Activated CD4-positive, alpha-beta memory T cell treated with anti-CD3 and anti-CD28 coated beads, Interleukin-2, amount 10 ng/mL, durations not matched to agents 7 days and 5 days (primary cell): ENCODE measurements at places on chromosomes 11 and 22. TPM values are rescaled to one million over a fixed set of nuclear protein-coding genes. Genes with fewer than 3 reads are reported as not detected.

DNA sequence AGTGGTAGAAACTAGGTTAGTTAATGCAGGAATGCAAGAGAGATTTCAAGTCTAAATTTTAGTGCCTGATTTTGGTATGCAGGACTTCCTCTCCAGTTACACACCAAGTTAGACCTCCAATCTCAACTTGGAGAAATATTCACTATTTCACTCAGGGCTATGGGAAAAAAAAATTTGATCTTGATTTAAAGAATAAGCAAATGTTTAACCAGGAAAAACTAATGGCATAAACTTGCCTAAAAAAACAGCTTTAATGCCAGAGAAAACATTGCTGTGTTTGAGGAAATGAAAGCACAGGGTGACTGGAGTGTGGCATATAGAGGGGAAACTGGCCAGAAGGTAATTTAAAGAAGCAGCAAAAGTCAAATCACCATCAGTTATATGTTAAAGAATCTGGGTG, 575.4 kb upstream of the LRRC4C start:
- DNase-seq: no peak
- H3K4me1 ChIP-seq: no peaks in the 10 kb centered on the region
- no peak overlapping the region for H3K4me3 ChIP-seq
- H3K27me3 ChIP-seq: no peaks in the 10 kb centered on the region
- no peak overlapping the region for H3K27ac ChIP-seq

DNA sequence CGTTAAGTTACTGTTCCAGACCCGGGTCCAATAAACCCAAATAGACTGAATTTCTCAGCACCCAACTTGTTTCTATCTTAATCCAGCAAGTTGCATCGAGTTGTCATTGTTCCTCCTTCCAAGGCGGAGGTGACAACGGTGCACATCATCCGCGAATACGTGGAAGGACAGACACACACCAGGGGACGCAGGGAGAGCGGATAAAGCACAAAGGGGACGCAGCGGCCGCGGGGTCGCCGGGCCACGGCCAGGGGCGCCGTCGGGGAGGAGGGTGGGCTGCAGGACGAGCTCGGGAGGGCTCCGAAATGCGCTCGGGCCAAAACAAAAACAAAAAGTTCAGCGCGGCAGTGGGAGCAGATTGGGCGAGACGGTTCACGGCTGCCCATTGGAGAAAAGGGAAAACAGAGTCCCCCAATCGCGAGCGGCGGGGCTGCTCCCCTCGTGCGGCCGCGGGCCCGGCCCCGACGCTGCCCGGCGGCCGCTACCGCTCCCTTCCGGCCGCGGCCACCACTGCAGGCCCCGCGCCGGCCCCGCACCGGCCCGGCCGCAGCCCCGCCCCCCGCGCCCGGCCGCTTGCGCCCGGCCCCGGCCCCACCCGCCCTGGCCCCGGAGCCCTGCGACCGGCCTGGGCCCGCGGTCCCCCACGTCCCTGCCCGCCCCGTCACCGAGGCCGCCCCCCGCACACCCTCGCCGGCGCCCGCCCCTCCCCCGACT, 518 bp downstream of the KMT5B start:
- H3K27ac ChIP-seq: peak overlapping the region; percentile 83
- peaks cover 22% of the 10 kb centered on the region for H3K27me3 ChIP-seq
- peaks cover 36% of the 10 kb centered on the region for H3K4me1 ChIP-seq
- peak; percentile 66 for DNase-seq
- peak overlapping the region; percentile 88 for H3K4me3 ChIP-seq

- H3K4me3 ChIP-seq: no peak overlapping the region
- H3K36me3 ChIP-seq: peaks cover 4% of the 10 kb centered on the region
- H3K27ac ChIP-seq: no peak overlapping the region
Observed at GRCh38 chr22:46061124-46061500, 84.2 kb upstream of the WNT7B start.

Gene PNPLA3
- 0.08 TPM for total RNA-seq

Gene OR52N2
- not detected for total RNA-seq

Gene UBQLNL
- 0.28 TPM for total RNA-seq

DNA sequence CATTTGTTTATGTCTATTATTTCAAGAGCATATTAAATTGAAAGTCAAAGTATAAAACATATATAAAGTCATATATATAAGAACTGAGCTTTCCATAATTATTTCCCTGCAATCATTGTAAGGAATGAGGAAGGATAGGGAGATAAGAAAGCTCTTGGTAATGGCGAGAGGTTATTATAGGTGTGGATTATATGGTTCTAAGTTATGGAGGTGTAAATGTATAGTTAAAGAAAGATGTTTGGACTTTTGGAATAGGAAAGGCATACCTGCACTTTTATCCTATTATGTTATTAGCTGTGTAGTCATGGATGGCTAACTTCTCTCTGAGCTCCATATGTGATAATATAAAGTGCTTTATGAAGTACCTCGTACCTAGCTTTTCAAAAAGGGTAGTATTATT, 127.6 kb downstream of the LUZP2 start:
- no peaks in the 10 kb centered on the region for H3K4me1 ChIP-seq
- no peaks in the 10 kb centered on the region for H3K36me3 ChIP-seq
- no peak overlapping the region for H3K4me3 ChIP-seq
- DNase-seq: no peak
- H3K27ac ChIP-seq: no peak overlapping the region
- H3K27me3 ChIP-seq: no peaks in the 10 kb centered on the region

DNA sequence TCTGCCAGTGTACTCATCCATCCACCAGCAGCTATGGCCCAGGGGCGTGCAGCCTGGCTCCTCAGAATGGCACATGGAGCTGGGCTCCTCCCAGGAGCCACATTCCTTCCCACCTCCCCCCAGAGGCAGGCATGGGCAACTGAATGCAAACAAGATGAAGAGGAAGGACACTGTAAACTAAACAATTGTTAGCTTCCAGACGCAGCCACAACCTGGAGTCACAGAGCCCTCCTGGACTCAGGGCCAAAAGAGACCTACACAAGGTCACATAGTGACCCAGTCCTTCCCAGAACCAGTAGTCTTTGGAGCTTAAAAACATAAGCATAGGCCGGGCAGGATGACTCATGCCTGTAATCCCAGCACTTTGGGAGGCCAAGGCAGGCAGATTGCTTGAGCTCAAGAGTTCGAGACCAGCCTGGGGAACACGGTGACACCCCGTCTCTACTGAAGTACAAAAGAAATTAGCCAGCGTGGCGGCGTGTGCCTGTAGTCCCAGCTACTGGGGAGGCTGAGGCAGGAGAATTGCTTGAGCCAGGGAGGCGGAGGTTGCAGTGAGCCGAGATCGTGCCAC, 30.7 kb upstream of the CLDN5 start:
- no peak overlapping the region for H3K4me3 ChIP-seq
- H3K4me1 ChIP-seq: no peaks in the 10 kb centered on the region

DNA sequence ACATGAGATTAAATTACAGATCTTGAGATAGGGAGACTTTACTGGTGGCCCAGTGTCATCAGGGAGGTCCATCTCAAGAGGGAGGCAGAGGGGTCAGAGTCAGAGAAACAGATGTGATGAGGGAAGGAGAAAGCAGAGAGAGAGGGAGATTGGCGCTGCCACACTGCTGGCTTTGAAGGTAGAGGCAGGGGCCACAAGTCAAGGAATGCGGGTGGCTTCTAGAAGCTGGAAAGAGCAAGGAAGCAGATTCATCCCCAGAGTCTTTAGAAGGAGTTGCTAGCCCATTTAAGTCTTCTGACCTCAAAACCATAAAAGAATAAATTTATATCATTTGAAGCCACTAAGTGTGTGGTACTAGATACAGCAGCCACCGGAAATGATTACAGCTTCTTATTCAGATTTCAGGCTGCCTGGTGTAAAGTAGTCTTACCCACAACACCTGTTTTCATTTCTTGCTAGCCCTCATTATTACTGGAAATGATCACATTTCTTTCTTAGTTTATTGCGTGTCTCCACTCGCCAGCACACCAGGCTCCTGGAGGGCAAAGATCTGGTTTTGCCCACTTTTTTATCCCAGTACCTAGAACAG, 12.6 kb upstream of the SERPINH1 start:
- H3K4me1 ChIP-seq: peaks cover 4% of the 10 kb centered on the region
- no peak overlapping the region for H3K4me3 ChIP-seq
- DNase-seq: no peak

GRCh38 chr11:8094656-8095055, 13.6 kb downstream of the TUB start:
- no peaks in the 10 kb centered on the region for H3K36me3 ChIP-seq
- no peaks in the 10 kb centered on the region for H3K27me3 ChIP-seq
- no peak for DNase-seq
- no peak overlapping the region for H3K27ac ChIP-seq
- no peak overlapping the region for H3K4me3 ChIP-seq

Gene BCL2L13
- 30.4 TPM for total RNA-seq

- H3K27me3 ChIP-seq: no peaks in the 10 kb centered on the region
- no peak overlapping the region for H3K27ac ChIP-seq
- no peak overlapping the region for H3K4me3 ChIP-seq
- H3K4me1 ChIP-seq: no peaks in the 10 kb centered on the region
- DNase-seq: no peak
Observed at GRCh38 chr11:68047437-68048290, 8.8 kb downstream of the TCIRG1 start.

GRCh38 chr11:117969160-117969991, 16.8 kb upstream of the IL10RA start:
- peaks cover 9% of the 10 kb centered on the region for H3K36me3 ChIP-seq
- no peak for DNase-seq
- no peaks in the 10 kb centered on the region for H3K27me3 ChIP-seq
- peaks cover 57% of the 10 kb centered on the region for H3K4me1 ChIP-seq

- no peak overlapping the region for H3K4me3 ChIP-seq
- no peaks in the 10 kb centered on the region for H3K36me3 ChIP-seq
- no peak overlapping the region for H3K27ac ChIP-seq
- no peaks in the 10 kb centered on the region for H3K4me1 ChIP-seq
- peak; percentile 50 for DNase-seq
- H3K27me3 ChIP-seq: peaks cover 5% of the 10 kb centered on the region
Observed at GRCh38 chr11:73236854-73237253, 18.8 kb downstream of the P2RY2 start.

Gene CASP1
- 132 TPM for total RNA-seq

DNA sequence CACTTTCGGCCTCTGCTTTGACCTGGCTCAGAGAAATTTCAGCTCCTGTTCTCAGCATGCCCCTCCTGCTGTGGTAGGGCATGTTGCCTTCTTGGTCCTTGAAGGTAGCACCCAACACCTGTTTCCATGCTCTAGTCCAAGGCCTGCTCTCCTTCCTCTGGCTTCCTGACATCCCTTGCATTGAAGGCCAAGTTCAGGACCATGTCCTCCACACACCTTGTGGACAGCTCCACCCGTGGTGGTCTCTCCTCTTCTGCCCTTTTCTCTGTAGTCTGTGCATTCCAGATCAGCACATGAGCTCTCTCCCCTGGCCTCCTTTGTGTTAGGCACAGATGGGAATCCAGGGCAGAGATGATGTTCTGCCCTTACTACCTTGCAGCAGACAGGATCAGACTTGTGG, 225.3 kb downstream of the ADAMTS15 start:
- H3K4me3 ChIP-seq: no peak overlapping the region
- no peaks in the 10 kb centered on the region for H3K36me3 ChIP-seq
- DNase-seq: no peak
- H3K27ac ChIP-seq: no peak overlapping the region
- no peaks in the 10 kb centered on the region for H3K4me1 ChIP-seq
